ENCODE measurements at places on chromosomes 1 and 21.

DNA sequence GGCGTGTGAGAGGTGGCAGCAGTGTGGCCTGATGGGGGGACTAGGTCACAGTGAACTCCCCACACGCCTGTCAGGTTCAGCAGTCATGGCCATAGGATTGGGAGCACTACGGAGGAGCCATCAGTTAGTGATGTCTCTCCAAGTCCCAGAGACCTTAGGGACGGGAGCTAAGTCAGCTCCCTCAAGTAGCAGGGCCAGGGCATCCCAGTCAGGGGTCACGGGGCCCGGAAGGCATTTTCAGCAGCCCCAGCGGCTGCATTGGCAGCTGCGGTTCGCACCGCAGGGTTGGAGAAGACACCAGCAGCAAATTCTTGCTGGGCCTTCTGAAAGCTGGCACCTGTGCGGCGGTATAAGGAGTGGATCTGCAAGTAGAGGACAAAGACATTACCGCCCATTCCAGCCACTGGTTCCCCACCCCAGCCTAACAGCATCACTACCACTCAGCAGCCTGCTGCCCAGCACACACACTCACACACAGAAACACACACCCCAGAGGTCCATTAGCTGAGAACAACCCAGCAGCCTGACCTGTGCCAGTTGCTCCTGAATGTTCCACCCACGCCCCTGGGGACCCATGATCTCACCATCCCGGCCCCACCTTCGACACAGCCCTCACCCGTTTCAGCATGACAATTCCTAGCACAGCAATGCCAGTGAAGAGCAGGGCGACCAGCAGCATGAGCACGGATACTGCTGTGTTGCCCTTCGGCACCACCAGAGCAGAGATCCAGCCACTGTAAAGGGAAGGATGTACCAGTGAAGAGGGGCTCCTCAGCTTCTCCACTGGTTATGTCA is 972 bp upstream of the ENTREP3 start:
- no peak for DNase-seq

GRCh38 chr1:62728963-62729362 is 40.8 kb upstream of the DOCK7 start:
- no peak for DNase-seq

- DNase-seq: no peak
Observed at GRCh38 chr1:168453056-168453455, 90.7 kb downstream of the XCL2 start.

- DNase-seq: no peak
Observed at GRCh38 chr21:38211321-38211720, 45.5 kb upstream of the KCNJ15 start.

DNA sequence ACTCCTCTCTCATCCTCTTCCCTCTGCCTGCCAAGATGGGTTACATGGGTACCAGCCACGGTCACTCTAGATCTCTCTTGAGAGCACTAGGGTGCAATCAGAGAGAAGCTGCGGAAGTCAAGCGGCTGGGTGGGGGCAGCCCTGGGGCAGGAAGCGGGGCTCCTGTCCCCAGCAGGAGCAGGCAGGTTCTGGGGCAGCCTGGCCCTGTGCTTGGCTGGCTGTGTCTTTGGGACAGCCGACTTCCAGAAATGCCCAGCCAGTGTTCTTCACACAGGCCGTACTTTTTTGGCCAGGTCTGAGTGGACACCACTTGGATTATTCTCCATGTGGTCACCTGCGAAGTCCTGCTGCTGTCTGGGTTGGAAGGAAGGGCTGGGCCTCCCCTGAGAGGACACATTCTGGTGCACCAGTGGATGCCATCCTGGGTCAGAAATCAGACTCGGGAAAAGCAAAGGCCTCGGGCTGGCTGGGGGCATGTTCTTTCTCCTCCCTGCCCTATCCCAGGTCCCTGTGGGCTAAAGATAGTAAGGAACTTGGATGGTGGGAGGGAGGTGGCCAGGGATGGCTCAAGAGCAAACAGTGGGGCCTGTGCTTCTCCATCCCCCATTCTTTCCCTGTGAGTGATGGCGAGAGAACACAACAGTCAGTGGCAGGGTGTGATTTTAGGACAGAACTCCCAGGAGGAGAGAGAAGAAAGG is 93.7 kb downstream of the ITPKB start:
- no peak for DNase-seq

DNA sequence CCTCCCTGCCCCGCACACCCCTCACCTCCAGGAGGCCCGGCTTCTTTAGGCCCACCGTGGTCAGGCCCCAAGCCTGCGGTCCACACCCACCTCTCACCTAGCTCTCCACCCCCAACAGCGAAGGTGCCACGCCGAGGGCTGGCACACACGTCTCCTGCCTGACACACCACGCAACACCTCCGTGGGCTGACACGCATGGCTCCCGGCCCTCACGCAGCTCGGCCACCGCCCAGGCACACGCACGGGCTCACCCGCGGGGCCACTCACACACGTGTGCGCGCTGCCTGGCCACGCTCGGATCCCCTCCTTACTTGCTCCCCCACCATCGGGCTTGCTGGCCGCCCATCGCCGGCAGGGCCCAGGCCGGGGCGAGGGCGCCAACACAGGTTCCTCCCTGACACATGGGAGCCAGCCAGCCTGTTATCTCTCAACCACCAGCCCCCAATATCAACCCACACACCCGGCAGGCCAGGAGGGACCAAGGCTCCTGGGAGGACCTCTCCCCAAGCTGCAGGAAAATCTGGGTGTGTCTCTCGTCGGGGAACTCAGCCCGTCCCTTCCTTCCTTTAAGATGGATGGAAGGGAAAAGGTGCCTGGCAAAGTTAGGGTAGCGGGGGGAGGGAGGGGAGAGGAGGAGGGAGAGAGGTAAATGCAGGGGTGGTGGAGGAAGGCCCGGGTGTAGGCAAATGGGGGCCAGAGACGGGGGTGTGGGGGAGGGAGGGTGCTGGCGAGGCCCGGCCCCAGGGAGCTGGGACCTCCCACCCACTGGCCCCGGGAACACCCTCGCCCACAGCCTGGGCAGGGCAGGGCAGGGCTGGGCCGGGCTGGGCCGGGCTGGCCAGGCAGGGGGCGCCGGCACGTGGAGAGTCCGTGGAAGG is 546 bp downstream of the ELOVL1 start:
- peak; percentile 73 for DNase-seq

DNA sequence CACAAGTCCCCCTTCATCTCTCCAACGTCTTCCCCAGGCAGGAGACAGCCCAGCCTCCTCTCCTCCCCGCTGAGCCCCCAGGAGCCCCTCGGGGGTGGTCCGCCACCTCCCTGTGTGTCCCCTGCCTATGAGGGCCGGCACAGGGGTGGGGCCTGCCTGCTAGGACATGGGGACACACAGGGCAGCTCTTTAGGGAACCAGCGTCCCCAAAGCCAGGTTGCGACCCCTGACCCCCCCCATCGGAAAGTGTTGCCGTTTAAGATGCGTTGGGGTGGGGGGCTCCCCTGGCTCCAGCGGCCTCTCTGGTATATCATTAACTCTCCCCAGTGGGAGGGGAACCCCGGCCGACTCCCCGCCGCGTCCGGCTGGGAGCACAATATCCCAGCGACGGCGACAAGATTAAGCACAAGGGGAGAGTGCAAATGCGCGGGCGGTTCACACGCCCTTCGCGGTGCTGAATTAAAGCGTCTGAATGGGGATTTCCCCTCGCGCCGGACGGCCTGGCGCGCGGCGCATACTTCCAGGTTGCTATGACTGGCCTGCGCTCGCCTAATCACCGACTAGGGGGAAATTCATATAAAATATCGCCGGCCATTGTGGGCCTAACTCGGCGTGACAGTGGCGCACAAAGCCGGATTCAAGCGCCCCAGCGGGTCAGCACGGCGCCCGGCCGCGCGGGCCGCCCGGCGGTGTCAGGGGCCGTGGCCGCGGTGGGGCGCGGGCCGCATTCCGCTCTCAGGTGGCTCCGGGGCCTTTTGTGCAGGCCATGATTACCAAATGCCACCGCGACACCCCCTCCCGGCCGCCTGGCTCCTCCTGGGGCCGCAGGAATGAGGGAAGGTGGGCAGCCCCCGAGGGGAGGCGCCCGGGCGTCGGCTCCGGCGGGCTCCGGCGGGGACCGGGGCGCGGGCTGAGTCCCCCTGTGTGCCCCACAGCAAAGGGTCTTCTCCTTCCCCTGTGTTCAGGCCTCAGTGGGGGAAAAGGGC is 30.9 kb downstream of the WNT3A start:
- DNase-seq: peak; percentile 45

DNA sequence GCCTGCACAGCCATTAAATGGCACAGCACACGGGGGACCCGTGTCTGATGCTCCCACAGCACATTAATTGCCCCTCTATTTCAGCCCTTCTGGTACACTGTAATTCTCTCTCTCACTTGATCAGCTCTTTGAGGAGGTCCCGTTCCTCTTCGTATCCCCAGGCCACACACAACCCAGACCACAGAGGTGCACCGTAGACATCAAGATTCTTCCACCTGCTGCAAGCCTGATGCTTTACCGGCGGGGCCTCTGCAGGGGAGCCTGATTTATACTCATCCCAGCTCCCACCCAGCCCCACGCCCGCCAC is 759 bp downstream of the SMYD3 start:
- DNase-seq: no peak

DNA sequence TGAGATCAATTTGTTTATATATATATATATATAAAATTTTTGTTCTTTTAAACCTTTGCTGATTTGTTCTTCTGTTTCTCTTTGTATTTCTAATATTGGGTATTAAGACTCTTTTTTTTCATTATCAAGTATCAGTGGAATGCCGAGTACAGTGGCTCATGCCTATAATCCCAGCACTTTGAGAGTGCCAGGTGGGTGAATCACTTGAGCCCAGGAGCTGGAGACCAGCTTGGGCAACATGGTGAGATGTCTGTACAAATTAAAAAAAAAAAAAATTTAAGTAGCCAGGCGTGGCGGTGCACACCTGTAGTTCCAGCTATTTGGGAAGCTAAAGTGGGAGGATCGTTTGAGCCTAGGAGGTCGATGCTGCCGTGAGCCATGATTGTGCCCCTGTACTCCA is 67.1 kb downstream of the MAST2 start:
- no peak for DNase-seq

DNA sequence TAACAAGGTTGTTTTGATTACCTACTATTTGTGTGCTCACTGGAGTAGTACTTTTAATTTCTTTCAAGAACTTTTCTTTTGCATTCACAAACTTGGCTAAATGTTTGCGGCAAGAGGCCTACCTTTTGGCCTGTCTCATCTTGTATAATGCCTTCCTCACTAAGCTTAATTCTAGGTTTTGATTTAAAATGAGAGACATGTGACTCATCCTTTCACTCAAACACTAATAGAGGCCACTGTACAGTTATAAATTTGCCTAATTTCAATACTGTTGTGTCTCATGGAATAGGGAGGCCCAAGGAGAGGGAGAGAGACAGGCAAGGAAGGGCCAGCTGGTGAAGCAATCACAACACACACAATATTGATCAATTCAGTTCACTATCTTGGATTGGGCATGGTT is 66.1 kb downstream of the ZNF644 start:
- no peak for DNase-seq

DNA sequence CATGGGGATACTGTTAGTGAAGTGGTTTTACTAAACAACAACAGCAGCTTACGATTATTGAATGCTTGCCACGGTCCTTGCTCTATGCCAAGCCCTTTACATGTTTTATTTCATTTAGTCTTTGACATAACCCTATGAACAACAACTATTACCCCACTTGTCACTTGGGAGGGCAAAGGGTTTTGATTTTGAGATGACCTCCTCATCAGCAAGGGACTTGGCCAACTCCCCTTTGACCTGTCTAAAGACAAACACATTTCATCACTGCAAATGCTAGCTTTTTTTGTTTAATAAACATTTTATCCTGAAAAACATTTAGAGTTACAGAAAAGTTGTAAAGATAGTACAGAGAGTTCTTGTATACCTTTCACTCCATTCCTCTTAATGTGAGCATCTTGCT is 152.5 kb upstream of the WNT4 start:
- DNase-seq: no peak

DNA sequence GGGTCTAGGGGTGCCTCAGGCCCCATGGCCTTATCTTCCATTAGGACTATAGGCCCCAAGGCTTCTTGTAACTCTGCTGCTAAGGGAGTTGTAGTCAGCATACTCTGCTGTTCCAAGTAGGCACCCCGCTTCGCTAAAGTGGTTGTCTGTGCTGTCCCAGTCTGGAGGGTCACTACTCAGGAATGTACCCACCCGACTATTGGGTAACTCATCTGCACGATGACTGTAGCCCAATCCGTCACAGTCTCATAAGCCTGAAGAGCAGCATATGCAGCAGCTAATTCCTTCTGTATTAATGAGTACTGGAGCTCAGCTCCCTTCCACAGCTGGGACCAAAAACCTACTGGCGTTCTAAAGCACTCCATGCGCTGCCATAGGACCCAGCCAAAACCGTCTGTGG is 111.0 kb downstream of the GDAP2 start:
- DNase-seq: no peak

DNA sequence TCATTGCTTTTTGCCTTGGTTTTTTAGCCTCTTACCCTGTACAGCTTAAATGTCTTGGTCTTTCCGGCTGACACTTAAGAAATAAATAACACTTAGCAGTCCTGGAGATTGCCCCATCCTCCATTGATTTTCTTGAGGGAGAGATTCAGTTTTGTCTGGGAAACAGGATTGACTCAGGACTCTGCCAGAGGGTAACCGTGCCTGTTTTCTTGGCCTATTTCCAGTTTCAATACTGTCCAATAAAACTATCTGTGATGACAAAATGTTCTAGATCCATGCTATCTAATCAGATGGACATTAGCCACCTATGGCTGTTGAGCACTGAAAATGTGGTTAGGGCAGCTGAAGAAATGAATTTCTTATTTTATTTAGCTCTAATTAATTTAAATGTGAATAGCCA is 216.1 kb downstream of the DUSP10 start:
- no peak for DNase-seq

GRCh38 chr1:247883346-247883745 is 12.0 kb upstream of the OR2W3 start:
- no peak for DNase-seq

DNA sequence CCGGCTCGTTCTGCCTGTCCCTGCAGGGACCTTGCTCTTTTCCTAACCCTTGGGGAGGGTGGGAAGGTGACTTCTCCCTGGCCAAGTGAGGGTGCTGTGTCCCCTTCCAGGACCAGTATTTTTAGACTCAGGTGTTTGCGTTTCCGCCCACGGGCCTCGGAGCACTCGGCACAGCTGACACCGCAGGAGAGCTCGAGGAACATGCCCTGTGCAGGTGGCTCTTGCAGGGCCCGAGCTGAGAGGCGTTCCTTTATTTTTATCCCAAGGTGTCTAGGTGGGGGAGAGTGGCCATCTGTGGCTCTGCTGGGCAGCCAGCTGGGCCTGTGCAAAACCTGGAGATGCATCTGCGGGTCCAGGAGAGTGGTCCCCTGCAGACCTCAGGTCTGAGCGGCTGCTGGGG is 16.0 kb downstream of the PLCH2 start:
- DNase-seq: no peak

DNA sequence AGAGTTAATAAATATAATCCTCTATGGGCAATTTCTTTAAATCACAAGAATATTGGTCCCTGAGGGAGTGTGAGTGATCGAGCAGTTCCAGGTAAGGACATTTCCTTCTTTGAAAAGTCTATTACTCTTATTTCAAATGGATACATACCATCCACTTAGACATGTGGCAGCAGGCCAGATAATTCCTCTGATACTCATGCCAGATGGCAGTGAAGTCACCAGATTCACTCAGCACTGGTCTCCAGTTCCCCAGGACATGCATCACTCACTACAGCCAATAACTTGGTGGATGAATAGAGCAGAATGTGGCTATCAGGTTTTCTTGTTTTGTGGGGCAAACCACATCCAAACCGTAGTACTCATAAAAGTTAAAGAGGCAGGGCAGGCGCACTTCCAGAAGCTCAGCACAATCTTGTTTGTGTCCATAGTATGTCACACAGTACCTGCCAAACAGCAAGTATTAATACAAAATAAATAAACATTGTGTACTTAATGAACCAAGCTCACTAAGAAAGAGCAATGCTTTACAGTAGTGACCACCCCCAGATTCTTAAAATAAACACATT is 74.2 kb upstream of the CD53 start:
- DNase-seq: no peak

- DNase-seq: no peak
Observed at GRCh38 chr1:97089173-97089572, 367.6 kb downstream of the PTBP2 start.
